GM18507 (cell line): ENCODE measurements at places on chromosomes 12 and 14.

DNA sequence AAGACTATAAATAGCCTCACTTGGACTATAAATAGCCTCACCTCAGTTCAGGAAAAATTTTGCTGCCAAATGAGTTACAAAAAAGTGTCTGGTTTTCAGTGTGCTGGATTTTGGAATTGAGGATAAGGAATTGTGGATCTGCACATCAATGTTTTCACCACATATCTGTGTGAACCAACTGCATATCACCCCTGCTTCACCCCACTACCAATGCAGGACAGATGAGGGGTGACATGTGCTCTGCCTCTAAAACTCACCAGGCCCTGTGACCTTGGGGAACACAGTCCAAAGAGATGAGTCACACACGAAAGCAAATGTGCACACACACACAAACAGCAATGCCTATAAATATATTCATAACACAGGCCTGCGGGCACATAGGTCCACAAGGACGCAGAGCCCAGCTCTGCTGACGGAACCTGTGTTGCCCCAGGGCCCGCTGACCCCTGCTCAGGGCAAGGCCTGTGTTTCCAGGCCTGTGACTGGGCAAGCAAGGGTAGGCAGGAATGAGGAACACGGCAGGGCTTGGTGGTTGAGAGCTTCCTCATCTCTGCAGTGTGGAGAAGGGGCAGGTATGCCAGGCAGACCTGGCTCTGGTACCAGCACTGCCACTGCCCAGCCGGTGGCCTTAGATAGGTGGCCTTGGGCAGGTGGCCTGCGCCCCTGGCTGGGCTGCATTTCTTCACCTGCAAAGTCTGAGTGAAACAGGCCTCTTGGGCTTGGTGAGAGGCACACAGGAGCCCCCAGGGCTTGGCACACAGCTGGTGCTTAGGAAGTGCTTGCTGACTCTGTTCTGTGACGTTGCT is 82.4 kb downstream of the ARL6IP4 start:
- DNase-seq = no peak

- DNase-seq = no peak
These were observed 18.9 kb downstream of the PTPRB start for GRCh38 chr12:70618371-70618770.

GRCh38 chr12:116708826-116709756 is 28.8 kb downstream of the SPRING1 start:
- DNase-seq = no peak

DNA sequence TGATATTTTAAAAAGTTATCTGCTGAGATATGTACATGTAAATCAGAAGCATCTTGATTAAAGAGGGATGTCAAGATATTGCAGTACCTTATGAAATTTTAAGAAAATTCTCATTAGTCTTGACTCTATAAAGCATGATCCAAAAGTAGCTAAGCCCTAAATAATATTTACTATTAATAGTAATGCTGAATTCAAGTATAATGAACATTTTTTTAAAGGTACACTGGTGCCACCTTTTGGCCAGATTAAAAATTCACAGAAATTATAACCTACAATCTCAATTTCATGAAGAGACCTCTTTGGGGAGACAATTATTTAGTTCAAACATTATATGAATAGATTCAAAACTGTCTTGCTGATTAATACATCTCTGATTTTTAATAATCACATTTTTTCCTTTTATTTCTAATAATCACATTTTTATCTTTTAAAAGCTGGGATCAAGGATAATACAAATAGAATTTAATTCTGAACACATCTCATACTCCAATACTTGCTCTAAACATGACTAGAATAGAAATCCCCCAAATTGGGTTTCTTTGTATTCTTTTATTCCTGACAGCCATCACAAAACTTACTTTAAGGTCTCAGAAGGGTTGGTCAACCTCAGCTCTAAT is 13.4 kb downstream of the AKAP5 start:
- no peak for DNase-seq

GRCh38 chr12:80576641-80577418 is 130.6 kb upstream of the MYF6 start:
- no peak for DNase-seq

- DNase-seq = no peak
These were observed 19.3 kb downstream of the CTSG start for GRCh38 chr14:24556756-24557155.

DNA sequence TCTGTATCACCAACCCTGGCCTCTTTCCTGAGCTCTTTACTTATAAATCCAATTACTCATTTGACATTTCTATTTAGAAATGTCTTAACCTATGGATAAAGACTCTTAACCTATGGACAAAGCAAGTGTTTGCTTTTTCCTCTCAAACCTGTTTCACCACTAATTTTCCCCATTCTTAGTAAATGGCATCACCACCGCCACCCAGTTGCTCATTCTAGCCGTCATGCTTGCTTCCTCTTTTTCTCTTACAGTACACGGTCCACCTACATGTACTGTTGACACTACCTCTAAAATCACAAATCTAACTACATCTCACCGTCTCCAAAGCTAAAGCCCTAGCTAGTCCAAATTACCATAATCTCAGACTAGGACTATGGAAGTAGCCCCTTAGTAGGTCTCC is 60.0 kb downstream of the CAPS2 start:
- DNase-seq = no peak

DNA sequence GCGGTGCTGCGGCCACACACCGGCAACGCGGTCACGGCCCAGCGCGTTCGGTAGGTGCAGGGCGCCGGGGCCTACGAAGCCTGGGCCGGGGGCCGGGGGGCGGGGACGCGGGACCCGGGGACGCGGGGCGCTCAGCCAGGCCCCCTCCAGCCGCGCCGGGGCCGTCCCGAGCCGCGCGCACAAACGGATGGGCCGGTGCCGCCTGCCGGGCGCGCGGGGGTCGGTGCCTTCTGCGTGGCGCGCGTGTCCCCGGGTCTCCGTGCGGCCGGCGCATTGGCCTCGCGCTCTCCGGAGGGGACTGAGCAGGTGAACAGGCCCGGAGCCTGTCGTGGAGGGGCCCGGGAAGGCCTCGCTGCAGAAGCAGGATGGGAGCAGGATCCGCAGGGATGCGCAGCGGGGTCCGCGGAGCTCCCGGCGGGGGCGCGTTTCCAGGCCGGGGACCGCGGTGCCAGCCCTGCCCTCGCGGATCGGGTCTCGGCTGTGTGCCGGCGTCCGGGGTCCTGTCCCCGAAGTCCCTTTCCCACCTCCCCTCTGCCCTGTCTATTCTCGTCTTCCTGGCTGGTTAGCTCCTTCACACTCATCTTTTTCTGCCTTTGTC is 421 bp downstream of the GLT1D1 start:
- no peak for DNase-seq

- DNase-seq = no peak
These were observed 25.6 kb downstream of the AKAP6 start for GRCh38 chr14:32354716-32355115.
